T-helper 2 cell (primary cell): ENCODE measurements at places on chromosomes 6 and 20.

DNA sequence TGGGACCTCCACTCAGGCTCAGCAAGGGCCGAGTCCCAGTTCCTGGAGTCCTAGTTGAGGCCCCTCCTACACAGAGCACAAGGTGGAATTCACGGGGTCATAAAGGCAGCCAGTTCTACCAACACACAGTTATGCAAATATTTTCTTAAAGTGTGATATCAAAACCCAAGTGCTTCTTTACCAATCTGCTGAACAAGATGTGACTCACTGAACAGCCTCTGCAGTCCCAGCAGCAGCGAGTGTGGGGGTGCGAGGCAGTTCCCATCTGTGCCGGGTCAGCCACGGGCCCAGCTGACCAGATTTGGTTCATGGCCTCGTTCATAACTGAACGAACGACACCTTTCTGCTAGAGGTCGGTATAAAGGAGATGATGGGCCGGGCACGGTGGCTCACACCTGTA lies 4.5 kb upstream of the TCEA2 start:
- DNase-seq = no peak

DNA sequence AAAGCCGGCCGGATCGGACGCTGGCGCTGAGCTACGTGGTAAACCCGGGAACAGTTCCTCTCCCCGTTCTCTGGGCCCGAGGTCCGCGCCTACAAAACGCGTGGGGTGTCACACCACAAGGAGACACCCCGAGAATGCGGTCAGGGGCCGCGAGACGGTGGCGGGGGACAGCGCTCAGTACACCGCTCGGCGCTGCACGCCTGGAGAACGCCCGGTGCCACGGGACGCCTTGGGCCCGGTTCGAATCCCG lies 670 bp downstream of the NCOA5 start:
- DNase-seq = peak; percentile 13

DNA sequence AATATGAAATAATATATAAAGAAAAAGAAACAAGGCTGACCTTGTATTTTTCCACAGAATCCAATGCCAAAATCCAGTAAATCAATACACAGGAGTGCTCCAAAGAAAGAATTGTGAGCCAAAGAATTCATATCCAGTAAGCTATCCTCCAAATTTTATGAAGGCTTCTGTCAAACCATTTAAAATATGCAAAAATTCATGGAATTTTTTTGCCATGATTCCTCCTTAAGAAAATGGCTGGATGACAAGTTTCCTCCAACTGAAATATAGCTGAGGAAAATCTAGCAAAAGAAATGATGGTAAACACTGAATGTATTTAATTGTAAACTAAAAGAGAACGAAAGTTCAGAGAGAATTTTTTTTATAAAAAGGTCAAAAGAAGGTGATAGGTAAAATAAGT lies 290.3 kb downstream of the UBE3D start:
- DNase-seq = no peak

DNA sequence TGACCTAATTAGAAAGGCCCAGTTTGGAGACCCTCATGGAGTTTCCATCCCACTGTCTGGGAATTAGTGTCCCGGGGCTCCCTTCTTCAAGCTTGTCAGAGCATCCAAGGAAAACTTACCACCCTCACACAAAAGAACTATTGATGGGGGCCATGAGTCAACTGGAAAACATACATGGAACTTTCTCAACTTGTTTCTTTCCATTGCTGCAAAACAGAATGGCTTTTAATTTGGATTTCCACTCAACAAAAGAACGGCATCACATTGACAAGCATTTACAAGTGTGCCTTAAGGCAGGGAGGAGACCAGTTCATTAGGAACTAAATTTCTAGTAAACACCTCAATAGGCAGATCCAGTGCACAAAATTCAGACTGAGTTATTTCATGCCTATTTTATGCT lies 289.1 kb upstream of the PREP start:
- no peak for DNase-seq

DNA sequence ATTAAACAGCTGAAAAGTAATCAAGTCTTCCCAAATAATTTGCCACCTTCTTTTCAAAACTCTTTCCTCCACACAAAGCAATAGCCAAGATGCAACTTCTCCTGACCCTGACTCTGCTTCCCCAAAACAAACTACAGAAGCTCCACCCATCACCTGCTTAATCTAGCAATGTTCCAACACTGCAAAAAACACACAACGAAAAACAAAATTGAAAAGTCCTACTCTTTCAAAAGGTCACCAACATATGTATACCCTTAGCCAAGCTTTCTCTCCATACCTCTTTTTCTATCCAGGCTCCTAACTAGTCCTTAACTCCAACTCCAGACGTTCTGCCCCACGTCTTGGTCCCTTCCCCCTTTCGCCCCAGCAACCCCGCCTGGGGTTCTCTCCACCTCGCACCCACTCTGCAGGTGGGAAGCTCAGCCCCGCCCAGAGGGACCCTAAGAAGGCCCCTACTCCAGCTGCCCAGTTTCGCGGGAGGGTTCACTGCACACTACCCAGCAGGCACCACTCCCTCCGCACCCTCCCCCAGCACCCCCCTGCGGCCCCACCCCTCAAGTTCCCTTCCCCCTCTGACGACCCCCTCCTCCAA lies 717 bp downstream of the CSNK2A1 start:
- no peak for DNase-seq
